ENCODE measurements at places on chromosomes 7 and 10.

DNA sequence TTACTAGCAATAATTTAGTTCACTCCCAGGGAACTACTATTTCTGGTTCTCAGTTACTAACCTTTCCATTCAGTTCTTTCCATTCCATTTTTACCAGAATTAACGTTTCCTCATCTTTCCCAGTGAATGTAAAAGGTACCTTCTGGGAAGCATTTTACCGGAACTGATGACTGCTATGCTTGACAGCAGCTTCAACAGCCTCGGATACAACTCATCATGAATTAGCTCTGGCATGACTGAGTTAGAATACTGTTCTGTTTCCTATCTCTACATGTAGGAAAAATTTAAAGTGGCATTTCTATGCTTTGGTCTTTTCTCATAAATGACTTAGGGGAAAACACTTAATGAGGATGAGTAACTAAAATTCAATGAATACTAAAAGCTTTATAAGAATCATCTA is 18.6 kb downstream of the TAS2R41 start:
- DNase-seq = no peak

DNA sequence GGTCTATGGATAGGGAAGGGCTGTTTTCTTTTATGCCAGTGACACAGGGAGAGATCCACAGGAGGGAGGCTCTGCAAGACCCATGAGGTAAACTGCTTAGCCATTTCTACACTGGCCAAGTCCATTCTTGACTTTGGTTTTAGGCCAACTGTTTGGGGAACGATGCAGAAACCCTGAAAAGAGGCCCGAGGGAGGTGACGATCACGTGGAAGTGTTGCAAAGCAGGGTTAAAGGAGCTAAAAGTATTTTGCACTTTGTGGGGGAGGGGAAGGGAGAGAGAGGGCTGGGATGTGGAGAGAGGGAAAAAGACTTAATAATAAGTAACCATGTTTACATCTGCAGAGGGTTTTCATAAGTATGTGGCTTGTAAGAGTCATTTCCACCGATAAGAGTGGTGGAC is 239.7 kb downstream of the EMX2 start:
- no peak for DNase-seq

GRCh38 chr7:151245360-151246101 is 3.0 kb downstream of the SMARCD3 start:
- DNase-seq = peak; percentile 20

GRCh38 chr7:36604806-36605205 is 119.5 kb downstream of the AOAH start:
- no peak for DNase-seq

DNA sequence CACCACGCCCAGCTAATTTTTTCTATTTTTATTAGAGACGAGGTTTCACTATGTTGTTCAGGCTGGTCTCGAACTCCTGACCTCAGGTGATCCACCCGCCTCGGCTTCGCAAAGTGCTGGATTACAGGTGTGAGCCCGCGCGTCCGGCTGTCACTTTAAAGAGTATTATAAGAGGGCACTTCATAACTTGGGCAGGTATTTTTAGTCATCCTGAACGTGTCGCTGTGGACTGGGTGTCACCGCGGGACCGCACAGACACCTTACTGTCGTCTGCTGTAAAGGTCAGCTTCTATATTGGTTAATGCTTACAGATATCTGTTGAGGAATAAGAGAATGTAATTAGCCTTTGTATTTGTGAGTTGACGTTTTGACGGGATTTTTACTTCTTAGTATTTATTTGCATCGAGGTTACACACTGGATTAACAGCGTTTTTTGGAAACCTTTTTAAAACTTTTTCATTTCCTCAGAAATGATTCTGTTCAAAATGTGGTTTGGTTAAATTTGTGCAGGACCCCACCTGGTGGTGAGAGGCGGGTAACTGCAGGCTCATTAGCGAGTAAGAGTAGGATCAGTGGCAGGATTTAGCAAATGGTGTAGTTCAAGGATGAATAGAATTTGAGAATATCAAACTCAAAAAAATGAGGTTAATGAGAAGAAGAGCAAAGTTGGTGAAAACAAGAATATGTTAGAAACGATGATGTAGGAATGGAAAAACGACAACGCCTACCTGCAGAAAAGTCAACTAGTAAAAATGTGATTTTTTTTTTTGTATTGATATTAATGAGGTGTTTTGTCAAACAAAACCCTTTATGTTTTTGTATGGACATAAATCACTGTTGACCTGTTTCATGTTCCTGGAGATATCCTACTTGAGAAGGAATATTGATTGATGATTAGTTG is 3.2 kb downstream of the DNAJB6 start:
- DNase-seq = peak; percentile 64
